ENCODE measurements at places on chromosomes 7 and 10. TPM values are rescaled to one million over a fixed set of nuclear protein-coding genes. Genes with fewer than 3 reads are reported as not detected.

DNA sequence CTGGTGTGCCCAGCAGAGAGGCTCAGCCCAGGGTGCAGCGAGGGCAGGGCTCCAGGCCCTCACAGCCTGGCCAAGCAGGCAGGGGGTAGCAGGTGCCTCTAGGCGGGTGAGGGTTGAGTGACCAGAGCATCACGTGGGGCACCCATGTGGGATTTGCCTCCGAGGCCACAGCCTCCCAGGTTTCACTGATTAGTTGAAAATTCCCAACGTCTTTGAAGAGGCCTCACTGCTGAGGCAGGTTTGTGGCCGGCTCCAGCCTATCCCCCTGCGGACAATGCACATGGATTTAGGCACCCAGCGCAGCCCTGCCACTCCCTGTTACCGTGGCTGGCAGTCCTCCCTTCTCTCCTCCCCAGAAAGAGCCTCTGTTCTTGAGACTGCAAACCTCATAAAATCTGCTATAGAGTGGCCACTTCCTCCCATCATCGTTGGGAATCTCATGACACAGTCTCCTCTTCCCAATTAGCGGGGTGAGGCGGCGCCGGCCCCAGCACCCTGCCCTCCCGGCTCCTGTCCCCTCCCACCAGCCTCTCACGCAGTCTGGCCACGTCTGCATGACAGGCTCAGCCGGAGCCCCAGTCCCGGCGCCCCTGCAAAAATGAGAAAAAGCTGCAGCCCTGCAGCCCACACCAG is 10.8 kb downstream of the MYL10 start:
- DNase-seq: no peak

Gene VIM
- polyA plus RNA-seq: 183 TPM

- DNase-seq: no peak
Observed at GRCh38 chr7:140349144-140349771, 49.1 kb downstream of the SLC37A3 start.

- no peak for DNase-seq
Observed at GRCh38 chr7:88866265-88866863, 70.8 kb upstream of the TEX47 start.

Gene ACTL6B
- not detected for polyA plus RNA-seq

DNA sequence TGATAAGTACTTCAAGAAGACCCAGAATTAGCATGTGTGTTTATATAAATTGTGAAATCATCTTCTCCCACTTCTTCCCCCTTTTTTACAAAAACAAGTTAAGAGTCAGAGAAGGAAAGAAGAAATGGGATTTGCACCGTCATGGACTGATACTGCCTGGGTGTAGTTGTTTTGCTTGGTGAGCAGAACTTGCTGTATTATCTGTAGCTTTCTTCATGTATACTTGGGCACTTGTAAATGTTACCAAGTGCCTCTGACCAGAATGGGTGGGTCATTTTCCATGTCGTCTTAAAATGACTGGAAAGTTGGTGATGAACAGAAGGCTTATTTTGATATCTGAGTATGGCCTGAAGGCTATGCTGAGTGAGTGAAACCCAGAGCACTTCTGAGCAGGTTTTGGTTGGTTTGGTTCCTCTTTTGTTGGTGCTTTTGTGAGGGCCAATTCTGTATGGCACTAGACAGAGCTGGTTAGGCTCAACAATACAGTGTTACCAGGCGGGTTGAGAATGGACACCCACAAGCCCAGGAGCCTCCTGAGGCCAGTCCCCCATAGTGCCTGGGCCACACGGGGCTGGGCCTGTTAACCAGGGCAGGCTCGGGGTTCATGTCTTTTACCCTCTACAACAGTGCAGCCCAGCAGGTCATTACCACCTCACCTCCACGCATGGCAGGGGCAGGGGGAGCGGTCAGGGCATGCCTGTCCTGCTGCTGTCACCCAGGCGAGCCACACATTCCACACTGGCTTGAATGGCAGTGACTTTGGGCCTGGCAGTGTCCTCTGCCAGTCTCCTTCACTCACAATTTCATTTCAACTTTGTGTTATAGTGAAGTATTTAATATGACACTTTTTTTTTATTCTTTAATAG is 115.1 kb downstream of the CCNY start:
- DNase-seq: no peak

DNA sequence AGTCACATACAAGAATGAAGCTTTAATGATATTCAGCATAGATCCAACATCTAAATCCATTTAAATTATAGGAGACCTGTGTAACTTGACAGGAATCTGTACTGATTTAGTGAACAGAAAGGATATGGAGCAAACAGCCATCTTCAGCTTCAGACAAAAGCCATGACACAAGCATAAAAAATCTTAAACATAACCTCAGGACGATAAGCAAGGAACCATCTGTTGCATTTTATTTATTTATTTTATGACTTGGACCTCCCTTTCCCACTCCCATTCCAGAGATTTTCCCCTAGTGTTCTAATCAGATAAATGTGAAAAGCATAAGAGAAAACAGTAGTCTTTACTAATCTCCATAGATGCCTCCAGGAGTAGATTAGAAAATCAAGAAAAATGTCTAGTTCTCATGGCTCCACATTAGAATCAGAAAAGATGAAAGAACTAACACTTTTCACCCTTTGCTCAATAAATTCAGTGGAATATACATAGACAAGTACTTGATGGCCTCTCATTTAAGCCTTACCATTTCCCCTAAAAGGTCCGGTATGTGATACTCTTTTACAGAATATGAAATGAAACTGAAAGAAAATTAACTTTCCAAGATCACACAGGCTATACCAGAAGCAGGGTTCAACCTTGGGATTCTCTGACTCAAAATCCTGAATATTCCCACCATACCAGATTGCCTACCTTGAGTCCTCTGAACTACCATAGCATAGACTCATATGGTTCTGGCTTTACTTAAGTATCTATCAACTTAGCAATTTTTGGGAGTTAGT is 15.2 kb downstream of the CACNA2D1 start:
- DNase-seq: no peak

GRCh38 chr7:27547401-27547800 is 115.3 kb downstream of the HIBADH start:
- DNase-seq: no peak

Data from immature natural killer cell (primary cell).